ENCODE measurements at places on chromosomes 12 and 14.

DNA sequence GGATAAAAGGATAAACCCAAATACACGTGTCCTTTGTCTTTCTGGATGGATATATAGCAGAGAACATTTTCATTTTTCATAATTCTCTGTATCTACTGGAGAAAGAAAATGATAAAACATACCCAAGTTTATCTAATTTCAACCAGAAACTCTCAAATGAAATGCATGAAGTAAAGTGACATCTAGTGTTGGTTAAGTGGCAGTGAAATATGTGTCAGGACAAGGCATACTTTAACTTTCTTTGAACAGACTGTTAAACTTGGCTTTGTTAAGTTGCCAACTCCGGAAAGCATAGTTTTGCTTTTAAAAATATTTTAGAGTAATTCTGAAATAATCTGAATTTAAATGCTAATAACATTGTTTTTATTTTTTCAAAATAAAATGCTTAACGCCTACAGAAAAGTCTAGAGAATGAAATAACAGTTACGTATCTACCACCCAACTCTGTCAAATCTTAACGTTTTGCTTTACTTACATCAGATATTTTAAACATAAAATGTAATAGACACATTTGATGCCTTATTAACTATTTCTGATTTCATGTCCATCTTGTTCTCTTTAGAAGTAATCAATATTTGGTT lies 25.2 kb upstream of the NTN4 start:
- DNase-seq, result peak; percentile 44

- DNase-seq, result no peak
These were observed 395.3 kb downstream of the DPF3 start for GRCh38 chr14:72498646-72499045.

DNA sequence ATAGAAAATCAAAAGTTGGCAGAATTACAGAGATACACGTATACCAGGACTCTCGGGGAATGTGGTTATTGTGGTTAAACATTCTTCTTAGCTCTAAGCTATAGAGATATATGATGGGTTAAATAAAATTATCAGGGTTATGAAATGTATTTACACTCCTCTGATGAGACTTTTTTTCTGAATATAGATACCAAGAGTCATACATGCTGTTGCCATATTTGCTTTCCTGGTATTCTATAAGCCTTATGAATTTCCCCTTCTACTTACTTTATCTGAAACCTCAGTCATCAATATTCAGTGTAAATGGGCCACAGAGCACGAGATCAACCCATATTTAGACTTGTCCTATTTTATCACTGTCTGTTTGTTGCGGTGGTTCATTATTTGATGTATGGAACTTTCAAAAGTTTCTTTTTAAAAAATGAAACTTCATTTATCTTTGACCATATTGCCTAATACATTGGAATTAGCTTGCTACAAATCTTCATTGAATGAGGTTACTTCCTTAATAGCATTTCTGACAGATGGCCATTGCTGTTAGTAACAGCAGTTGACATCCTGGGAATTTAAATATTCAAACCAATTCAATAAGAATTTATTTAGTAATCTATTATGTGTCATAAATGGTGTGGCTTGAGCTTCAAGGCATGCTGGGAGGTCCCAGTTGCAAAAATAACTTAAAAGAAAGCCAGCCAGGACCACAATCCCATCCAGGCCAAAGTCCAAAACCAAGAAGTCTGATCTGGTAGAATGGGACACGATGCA lies 393.5 kb downstream of the PCNX1 start:
- DNase-seq, result no peak

DNA sequence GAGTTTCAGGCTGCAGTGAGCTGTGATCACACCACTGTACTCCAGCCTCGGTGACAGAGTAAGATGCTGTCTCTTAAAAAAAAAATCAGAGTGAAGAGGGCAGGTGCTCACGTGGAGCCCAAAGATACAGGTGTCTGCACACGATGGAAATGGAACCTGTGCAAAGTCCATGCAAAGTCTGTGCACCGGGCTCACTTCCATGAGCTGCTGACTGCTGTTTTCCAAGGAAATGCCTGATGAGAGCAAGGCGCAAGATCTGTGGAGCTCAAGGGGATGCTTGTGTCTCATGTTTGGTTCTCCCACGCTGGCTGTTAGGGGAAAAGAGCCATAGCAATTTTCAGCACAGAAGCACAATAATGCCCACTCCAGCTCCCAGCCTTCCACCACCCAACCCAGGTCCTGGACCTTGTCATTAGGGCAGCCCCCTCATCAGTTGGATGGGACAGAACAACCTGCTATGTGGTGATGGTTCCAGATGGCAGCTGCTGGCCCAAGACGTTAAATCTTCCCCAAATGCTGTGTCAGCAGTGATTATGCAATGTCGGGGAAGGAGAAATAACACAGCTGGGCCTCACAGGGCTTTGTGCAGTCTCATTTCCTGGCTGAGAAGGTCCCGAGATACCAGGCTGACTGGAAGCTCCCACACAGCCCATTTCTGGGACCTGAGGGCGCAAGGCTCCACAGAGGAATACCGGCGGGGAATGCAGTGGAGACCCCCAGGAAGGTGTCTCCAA lies 27.9 kb upstream of the DICER1 start:
- DNase-seq, result no peak

GRCh38 chr12:107374161-107374840 lies 281.0 kb upstream of the CRY1 start:
- DNase-seq, result no peak

DNA sequence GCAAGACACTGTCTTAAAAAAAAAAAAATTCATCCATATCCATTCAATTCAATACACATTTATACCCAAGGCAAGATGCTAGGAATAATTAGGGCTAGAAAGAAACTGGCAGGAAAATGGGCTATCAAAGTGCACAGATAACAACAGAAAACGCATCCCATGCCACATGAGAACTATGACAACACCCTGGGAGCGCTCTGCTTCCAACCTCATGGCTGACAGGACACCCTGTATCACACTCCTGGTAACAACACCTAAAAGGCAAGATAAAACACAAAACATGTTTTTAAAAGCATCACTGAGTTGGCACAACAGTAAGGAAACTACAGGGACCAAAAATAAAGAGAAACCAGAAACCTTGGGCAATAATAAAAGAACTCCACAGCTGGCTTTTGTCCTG lies 54.9 kb downstream of the ZFYVE21 start:
- DNase-seq, result no peak

- DNase-seq, result no peak
These were observed 1.7 kb downstream of the HECTD1 start for GRCh38 chr14:31205681-31206535.

DNA sequence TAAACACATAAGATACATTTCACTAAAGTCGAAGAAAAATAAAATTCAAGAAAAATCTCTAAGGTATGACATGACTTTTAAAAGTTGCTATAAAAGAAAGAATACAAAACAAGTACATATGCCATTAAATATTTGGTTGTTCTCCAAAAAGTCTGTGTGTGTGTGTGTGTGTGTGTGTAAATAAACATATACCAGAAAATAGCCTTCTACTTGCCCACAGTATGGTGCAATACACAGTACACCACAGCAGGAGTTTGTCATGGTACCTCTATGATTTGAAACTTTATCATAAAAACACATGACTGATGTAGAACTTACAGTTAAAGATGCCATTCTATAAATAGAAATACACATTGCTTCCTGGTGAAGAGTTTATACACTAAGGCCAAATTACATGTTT lies 692.7 kb upstream of the MGAT4C start:
- no peak for DNase-seq

GRCh38 chr12:49305762-49306510 lies 11.0 kb downstream of the PRPH start:
- DNase-seq, result no peak

GRCh38 chr12:109345428-109345827 lies 2.3 kb upstream of the MYO1H start:
- no peak for DNase-seq

- DNase-seq, result no peak
These were observed 17.6 kb downstream of the ASPG start for GRCh38 chr14:104103061-104103445.

DNA sequence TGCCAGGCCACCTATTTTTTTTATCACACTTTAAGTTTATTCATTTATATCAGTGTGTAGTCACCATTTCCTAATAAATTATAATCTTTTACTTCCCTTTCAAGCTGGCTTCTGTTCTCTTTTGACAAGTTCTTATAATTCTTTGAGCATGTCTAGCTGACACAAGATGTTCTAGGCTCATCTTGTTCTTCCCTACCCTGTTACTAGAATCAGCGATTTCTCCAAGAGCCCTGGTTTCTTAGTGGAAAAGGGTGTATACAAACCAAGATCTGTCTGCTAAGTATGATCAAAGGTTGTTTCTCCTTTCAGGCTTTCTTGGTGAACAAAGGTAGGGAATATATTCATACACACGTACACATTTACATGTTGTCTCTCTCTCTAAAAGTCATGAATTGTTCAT lies 51.0 kb downstream of the FGD4 start:
- no peak for DNase-seq

GRCh38 chr12:126856958-126857357 lies 1410.0 kb upstream of the TMEM132C start:
- no peak for DNase-seq

DNA sequence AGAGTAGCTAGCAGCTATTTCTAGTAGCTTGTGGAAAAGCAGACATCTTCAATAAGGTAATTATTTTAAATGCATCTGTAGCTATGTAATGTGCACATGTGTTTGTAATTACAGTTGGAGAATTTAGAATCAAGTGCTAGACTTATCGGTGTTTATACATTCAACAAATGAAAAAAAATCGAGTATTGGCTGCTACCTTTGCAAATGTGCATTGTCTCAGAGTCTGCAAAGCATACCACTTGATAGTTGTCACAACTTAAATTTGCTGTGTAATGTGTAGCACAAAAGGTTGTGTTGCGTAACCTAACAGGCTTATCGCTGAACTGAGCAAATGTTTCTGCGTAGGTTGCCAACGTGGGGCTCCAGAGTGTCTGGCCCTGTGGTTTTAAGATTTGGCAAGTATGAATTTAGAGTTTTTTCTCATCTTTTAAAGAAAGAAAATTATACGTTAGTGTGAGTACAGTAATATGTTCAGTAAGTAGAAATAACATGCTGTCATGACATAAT lies 44.3 kb downstream of the TMTC2 start:
- DNase-seq, result no peak

- DNase-seq, result no peak
These were observed 11.5 kb upstream of the CHD4 start for GRCh38 chr12:6618483-6619225.

- peak; percentile 16 for DNase-seq
These were observed 73.2 kb downstream of the HSD17B6 start for GRCh38 chr12:56836317-56836716.

- DNase-seq, result no peak
These were observed 64.8 kb downstream of the PTHLH start for GRCh38 chr12:27907766-27908165.

DNA sequence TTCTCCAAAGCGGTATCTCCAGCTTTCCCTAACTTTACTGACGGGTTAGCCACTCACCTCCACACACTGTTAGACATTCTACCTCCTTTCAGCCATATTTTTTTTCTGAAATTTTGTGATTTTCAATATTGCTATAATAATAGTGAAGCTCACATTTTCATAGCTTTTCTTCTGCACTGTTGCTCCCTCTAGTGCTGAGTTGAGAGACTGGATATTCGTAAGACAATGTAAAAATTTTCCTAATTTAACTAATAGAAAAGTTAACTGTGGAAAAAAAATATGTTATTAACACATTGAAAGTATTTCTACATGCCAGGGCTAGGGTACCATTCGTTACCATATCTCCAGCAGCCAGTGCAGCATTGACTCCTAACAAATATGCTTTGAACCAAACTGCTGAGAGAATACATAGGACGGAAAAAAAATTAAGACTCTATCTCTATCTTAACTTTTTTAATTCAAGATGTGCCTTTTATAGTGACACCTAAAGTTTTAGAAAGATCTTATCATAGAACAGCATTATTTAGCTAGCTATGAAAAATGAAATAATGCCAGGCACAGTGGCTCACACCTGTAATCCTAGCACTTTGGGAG lies 48.7 kb upstream of the ABCC9 start:
- DNase-seq, result no peak

GRCh38 chr12:12983420-12984035 lies 16.5 kb downstream of the HEBP1 start:
- peak; percentile 77 for DNase-seq

DNA sequence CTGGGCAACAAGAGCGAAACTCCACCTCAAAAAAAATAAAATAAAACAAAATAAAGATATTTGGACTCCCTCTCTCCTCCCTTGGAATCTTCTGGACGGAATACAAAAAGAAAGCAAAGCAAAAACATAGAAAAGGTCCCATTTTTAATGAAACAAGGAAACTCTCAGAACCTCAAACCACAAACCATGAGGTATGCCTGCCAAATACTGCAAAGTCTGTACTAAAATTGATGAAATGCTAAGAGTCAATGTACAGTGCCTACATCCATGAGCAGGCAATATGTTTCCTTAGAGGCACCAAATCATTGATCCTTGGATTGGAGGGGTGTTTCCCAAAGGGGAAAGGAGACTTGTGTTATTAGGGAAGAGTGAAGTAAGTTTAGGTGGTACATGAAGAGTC lies 8.2 kb upstream of the RPS6KA5 start:
- DNase-seq, result no peak

DNA sequence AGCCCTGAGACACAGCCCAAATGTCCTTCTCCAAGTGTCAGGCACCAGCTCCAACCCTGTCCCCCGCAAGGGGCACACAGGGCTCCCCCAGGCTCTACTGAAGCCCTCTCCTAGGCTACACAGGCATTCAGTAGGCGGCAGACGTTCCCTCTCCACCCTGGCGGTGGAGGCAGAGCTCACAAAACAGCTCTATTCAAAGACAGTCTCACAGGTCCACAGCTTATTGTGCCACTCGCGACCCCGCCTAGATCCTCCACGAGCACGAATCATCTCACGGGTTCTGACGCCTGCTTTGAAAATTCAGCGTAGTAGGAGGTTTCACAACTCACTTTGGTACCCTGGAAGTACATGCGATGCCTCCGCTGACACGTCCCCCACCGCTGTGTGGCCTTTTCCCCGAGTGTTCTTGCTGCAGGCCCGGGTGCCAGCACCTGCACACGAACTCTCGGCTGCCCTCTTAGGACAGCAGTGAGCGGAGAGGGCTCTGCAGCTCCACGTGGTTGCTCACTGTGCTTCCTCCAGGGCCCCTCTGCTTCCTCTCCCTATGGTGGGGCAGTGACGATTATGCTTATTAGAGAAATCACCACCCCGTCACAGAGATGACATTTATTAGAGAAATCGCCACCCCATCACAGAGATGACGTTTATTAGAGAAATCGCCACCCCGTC lies 78.5 kb downstream of the ADGRD1 start:
- DNase-seq, result no peak

- DNase-seq, result no peak
These were observed 177.6 kb downstream of the CAND1 start for GRCh38 chr12:67446716-67447115.

GRCh38 chr14:78618368-78618767 lies 448.2 kb downstream of the NRXN3 start:
- no peak for DNase-seq
